ENCODE measurements at places on chromosomes 2 and 18.

DNA sequence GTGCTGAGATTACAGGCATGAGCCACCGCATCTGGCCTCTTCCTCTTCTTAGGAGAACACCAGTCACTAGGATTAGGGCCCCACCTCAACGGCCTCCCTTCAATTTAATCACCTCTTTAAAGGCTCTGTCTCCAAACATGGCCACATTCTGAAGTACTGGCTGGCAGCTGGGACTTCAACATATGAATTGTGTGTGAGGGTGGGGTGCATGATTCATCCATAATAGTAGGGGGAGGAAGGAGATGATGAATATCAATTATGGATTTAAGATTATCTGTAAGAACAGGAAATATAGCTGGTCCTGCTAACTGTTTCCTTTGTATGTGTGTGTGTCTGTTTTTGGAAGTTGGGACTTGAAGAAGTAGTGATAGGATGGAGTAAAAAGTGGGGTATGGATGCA, 14.7 kb upstream of the EPG5 start:
- no peak for DNase-seq

GRCh38 chr2:118524911-118525310, 322.5 kb downstream of the EN1 start:
- no peak for DNase-seq

DNA sequence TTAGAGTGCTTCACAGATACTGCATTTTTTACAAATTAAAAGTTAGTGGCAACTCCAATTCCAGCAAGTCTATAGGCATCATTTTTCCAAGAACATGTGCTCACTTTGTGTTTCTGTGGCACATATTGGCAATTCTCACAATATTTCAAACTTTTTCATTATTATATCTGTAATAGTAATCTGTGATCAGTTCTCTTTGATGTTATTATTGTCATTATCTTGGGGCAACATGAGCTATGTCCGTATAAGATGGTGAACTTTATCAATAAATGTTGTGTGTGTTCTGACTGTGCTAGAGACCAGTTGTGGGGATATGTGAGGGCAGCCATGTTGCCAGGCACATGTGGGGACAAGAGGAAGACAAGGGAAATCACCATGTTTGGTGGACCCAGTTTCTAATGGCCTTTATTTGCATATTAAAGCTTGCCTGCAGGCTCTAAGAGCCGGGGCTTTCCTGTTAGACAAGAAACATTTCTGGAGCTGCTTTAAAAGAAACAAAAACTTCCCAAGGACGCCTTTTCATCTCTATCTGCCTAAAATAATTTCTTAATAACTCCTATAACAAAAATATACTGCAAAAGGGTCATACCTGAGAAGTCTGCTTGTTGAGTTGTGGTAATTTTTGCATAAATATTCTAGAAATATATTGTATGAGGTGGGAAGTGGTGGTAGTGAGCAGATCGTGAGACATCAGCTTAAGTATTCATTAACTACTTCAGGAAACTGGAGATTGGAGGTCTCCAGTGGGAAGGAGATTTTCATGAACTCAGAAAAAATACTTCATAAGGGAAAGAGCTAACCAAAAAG, 37.2 kb downstream of the KYNU start:
- DNase-seq = no peak

- DNase-seq = no peak
Measured at GRCh38 chr18:76402026-76402990, 92.7 kb downstream of the ZNF516 start.

DNA sequence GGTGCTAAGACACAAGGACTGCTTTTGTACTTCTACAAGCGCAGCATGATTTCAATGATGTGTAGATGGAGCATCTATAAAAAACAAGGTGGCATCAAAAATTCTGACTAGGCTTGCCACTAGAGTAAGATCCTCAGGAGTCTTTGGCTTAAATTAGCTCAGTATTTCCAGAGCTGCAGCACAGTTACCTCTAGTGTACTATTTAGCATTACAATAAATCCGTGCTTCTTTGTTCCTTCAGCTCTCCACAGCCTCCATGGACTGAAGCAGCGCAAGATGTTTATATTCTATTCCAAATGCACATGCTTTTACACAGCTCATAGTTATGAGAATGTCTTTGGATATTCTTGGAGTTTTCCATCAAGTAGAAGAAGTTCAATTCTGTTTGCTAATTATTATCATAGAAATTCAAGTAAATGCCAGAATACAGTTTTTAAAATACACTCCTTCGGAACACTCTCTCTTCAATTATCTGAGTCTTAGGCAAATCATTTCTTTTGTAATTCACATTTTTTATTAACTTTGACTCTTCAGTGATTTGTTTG, 1133.0 kb upstream of the LRRTM1 start:
- DNase-seq = no peak

- DNase-seq = no peak
Measured at GRCh38 chr2:24909555-24910177, 10.4 kb downstream of the ADCY3 start.

DNA sequence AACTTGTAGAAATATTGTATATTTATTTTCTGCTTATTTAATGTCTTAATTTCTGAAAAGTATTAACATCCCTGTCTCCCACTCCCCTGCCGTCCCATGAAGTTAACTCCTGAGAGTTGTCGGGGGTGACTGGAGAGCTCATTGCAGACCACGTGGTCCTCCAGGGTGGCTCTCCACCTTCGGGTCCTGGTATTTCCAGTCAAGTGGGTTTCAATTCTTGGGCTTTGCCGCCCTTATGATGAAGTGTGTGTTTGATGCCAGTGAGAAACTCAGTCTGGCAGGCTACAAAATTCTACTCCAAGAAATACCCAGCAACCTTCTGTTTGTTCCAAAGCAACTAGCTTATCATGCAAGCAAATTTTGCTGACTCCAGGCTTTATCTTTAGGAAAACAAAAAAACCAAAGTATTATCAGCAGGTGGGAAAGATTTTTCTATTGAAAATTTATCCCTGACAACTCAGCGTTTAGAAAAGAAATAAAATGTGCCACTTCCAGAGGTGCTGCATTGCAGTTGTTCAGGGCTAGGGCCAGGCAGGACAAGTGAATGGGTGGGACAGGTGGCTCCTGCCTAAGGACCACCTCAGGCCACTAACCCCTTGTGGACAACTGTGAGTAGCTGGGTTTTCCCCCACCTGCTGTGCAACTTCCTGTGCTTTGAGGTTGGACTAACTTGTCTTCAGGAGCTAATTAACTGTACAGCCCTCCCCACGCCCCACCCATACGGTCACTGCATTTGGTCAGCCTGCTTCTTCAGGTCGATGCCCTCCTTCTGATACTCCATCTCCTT, 46.6 kb downstream of the BCL2L11 start:
- DNase-seq = no peak

GRCh38 chr2:240326246-240326645, 109.2 kb upstream of the GPC1 start:
- DNase-seq = no peak

DNA sequence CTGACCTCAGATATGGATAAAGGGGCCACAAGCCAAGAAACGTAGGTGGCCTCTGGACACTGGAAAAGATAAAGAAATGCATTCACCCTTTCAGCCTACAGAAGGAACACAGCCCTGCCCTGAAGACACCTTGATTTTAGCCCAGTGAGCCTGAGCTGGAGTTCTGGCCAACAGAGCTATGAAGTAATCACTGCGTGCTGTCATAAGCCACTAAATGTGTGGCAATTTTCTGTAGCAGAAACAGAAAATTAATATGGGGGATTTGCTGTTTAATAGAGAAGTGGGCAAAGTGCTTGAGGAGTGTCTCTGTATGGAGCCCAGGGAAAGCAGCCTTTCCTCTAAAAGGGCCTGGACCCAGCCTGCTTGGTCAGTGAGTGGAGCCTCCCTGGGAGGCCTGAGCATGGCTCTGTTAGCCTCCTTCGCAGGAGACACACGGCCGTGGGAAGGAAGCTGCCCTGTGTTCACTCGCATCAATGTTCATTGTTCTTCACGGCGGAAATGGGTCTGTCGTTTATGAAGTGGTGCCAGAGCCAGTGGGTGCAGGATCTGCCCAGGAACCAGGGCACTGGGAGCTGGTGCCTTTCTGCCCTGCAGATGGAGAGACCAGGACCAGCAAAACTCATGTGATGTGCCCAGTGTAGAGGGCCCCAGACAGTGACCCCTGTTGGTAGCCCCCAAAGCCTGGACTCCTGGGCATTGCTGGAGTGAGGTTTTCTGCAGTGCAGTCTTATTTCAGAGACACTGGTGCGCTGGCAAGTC, 268.9 kb downstream of the NDUFA10 start:
- DNase-seq = no peak

GRCh38 chr2:7492719-7493118, 575.5 kb downstream of the RNF144A start:
- DNase-seq = no peak

DNA sequence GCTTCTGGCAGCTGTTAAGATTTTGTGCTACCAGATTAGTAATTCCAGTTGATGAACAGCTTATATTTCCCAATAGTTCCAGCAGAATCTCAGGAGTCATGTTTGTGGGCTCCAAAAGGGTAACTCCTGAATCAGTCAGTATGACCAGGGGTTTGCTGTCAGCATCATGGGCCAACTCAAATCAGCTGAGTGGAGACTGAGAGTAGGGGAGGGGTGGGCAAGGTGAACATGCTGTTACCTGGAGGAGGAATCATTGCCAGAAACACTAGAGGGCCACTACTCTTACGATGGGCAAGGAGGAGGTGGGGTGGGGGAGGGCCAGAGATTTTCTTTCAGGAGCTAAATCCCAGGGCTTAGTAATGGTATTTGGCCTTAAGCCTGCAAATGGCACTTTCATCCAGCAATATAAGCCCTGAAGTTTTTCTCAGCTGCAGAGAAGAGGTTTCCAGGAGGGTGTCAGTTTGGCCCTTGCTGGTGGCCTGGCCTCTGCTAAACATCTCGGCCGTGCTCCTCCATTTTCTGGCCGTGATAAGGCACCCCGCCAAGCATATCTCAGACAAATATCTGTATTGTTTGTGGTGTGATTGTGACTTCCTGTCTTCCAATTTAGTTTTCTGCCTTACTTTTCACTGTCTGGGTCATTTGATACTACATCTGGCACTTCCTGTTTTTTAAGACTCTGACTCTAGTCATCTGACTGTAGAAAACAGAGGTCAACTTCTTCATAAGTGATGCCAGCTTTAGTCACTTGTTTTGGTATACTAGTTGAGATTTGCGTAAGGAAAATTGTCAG, 120.5 kb upstream of the CXCR4 start:
- no peak for DNase-seq

- DNase-seq = no peak
Measured at GRCh38 chr2:118006326-118006725, 7.5 kb downstream of the CCDC93 start.

DNA sequence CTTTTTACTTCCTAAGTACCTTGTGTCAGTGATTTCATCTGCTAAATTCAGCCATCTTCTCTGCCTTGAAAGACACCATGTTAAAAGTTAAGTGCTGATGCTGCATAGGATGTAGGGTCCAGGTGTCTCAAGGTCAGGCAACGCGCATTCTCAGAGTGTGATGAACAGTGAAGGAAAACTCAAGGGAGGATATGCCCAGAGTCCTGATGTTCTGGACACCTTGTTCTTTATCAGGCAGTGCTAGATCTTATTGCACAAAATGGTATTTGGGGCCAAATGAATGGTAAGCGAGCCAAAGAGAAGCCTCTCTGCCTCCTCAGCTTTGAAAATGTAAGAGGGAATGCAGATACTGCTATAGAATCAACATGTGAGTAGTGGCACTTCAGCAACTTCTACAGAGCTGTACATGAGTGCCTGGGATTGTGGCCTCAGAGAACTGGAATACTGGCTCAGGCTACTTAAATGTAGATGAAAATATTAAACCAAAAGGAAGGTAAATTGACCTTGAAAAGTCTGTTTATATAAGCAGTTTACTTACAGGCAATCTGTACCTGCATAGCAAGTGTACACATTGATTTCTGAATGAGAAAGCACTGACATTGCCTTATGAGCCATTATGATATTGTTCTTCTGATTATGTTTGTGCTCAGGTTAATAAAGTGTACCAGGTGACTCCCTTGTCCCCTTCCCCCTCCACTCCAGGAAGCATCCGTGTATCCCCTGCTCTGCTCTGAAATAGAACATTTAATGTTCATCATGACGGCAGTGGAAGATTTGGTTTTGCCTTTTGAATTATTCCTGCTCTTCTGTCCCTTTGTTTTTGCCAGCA, 86.7 kb upstream of the RANBP2 start:
- no peak for DNase-seq

GRCh38 chr18:52636536-52636935, 296.5 kb downstream of the DCC start:
- DNase-seq = no peak

DNA sequence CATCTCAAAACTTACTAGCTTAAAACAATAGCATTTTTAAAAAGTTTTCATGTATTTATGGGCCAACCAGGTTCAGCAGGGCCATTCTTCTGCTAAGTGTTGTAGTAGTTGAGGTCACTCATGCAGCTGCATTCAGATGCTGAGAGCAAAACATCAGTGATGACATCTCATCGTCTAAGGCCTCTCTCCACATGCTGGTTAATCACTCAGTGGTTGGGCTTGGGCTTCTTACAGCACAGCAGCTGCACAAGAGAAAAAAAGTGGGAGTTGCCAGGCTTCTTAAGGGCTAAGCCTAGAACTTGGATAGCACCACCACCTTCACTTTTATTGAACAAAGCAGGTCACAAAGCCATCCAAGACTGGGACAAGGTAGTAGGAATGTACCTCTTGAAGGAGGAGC, 190.3 kb downstream of the IRS1 start:
- DNase-seq = no peak

DNA sequence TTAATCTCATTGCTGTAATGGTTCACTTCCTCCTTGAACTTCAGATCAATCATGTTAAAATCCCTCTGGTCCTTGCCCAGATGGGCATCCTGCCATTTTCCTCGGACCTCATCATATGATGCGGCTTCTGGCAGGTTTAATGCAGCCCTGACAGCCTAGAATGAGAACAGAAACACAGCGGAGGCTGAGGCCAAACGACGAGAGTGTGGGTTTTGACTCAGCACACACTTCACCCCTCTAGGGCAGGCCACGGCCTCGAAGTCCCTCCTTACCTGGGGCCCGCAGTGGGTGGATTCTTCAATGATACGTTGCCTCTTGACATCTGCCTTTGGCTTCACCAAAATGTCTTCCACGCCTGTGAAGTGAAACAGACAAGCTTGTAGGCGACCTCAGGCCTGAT, 56.8 kb downstream of the POLR1A start:
- no peak for DNase-seq

DNA sequence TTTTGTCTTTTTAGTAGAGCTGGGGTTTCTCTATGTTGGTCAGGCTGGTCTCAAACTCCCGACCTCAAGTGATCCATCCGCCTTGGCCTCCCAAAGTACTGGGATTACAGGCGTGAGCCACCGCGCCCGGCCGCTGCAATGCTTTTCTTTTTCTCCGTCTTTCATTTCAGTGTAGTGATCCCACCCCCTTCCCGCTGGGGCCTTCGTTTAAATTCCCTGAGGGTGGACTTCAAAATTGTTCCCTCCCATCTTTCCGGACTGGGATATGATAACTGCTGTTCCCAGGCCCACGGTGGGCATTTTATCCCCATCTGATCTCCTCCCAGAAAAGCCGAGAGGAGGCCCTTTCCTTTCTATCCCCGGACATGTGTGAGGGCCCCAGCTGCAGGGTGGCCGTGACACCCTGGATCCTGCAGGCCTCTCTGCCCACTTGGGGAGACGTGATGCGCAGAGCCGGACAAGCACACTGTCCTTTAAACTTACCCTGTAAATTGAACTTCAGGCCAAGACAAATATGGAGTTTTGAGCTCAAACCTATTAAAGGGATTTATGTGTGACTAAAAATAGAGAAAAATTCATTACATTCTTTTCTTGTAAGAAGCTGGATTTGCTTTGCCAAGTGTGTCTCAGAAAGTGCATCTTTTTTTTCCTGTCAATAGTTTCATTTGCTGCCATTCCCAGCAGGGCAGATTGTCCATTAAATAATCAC, 54.5 kb upstream of the AFF3 start:
- DNase-seq = no peak

GRCh38 chr2:31989946-31990345, 20.9 kb downstream of the MEMO1 start:
- DNase-seq = no peak

- no peak for DNase-seq
Measured at GRCh38 chr2:191979221-191979730, 132.4 kb upstream of the CAVIN2 start.

Measured in activated gamma-delta T cell (primary cell).